ENCODE measurements at places on chromosomes 7 and 10. TPM values are rescaled to one million over a fixed set of nuclear protein-coding genes. Genes with fewer than 3 reads are reported as not detected.

GRCh38 chr7:55569797-55570196, 2.5 kb downstream of the VOPP1 start:
- no peak for DNase-seq
- H3K27ac ChIP-seq = no peak overlapping the region
- H3K27me3 ChIP-seq = no peaks in the 10 kb centered on the region
- H3K4me3 ChIP-seq = no peak overlapping the region

GRCh38 chr10:78537018-78537417, 503.4 kb downstream of the RPS24 start:
- H3K36me3 ChIP-seq = no peaks in the 10 kb centered on the region
- no peak overlapping the region for H3K27ac ChIP-seq
- H3K4me3 ChIP-seq = no peak overlapping the region
- no peaks in the 10 kb centered on the region for H3K27me3 ChIP-seq
- peaks cover 70% of the 10 kb centered on the region for H3K4me1 ChIP-seq
- no peak for DNase-seq

DNA sequence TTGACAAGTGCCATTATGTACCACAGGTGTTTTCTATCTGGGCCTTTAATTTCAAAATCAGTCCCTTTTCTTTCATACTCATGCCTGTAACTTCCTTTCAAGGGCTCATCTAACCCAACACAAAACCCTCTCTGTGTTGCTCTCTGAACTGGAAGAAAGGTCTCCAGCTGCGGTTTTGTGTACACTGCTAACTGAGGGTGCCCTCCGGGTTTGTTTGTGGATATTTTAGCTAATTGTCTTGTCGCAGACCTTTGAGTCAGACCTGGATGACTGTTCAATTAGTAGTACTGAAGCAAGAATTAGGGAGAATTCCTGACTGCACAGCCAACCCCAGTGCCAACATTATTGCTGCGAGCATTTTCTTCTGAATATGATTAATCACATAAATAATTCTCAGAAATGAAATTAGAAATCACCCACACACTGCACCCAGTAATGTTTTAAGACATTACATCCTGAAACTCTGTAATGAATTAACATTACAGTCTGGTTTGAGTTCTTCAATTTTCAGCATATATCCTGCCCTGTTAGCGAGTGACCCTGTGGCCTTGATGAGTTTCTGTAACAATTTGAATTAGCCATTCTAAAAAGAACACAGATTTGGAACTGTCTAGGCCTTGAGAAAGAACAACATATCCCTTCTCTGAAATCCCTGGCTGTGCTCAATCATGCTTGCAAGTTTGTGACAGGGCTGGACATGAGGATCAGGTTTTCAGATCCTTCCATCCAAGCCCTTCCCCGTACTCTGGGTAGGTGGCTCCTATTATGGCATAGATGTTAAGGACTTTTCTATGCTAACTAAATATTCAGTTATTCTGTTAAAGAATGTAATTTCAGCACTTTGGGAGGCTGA, 460.1 kb downstream of the PLXDC2 start:
- no peaks in the 10 kb centered on the region for H3K36me3 ChIP-seq
- no peak overlapping the region for H3K4me3 ChIP-seq
- H3K27me3 ChIP-seq = no peaks in the 10 kb centered on the region
- H3K4me1 ChIP-seq = peaks cover 27% of the 10 kb centered on the region
- DNase-seq = peak; percentile 65

DNA sequence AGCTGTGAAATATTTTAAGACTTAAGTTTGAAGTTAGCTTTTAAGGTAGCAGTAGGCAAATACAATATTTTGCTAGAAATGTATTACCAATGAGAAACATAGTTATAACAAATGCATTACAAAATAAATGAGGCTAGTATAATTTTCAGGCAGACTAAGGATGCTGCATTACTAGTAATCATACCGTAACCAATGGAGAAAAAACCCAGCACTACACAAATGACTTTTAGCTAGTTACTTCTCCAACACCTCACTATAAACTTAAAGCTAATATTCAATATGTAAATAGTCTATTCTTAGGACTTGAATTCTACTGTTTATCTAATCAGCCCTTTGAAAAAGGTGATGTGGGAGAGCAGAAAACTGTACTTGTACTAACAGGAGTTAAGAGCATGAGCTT, 285.3 kb upstream of the KLF14 start:
- peaks cover 18% of the 10 kb centered on the region for H3K4me1 ChIP-seq
- peaks cover 9% of the 10 kb centered on the region for H3K36me3 ChIP-seq
- no peaks in the 10 kb centered on the region for H3K27me3 ChIP-seq
- no peak for DNase-seq
- no peak overlapping the region for H3K27ac ChIP-seq

GRCh38 chr7:142833174-142834048, 21.5 kb upstream of the EPHB6 start:
- H3K4me1 ChIP-seq = no peaks in the 10 kb centered on the region
- no peak for DNase-seq
- no peaks in the 10 kb centered on the region for H3K27me3 ChIP-seq
- no peak overlapping the region for H3K27ac ChIP-seq
- no peak overlapping the region for H3K4me3 ChIP-seq
- H3K36me3 ChIP-seq = no peaks in the 10 kb centered on the region

DNA sequence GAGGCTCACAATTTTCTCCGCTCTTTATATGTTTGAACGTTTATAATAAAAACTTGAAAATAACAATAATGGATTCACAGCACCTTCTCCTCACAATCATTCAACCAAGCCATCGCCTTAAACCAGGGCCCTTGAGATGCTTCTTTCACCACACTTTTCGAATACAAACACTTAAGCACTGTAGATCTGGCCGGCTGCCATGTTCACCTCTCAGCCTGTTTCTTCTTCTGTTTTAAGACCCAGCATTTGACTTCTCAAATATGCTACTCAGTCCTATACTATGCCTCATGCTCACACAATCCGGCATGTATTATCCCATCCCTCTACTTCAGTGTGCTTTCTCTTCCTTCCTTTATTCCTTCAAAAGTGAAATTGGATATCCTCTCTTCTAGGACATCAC, 280.6 kb downstream of the TFEC start:
- no peaks in the 10 kb centered on the region for H3K36me3 ChIP-seq
- no peaks in the 10 kb centered on the region for H3K4me1 ChIP-seq
- no peaks in the 10 kb centered on the region for H3K27me3 ChIP-seq
- H3K4me3 ChIP-seq = no peak overlapping the region
- no peak for DNase-seq
- H3K27ac ChIP-seq = no peak overlapping the region

- no peak overlapping the region for H3K27ac ChIP-seq
- no peak for DNase-seq
- H3K27me3 ChIP-seq = no peaks in the 10 kb centered on the region
Measured at GRCh38 chr10:62189131-62189530, 79.5 kb downstream of the RTKN2 start.

DNA sequence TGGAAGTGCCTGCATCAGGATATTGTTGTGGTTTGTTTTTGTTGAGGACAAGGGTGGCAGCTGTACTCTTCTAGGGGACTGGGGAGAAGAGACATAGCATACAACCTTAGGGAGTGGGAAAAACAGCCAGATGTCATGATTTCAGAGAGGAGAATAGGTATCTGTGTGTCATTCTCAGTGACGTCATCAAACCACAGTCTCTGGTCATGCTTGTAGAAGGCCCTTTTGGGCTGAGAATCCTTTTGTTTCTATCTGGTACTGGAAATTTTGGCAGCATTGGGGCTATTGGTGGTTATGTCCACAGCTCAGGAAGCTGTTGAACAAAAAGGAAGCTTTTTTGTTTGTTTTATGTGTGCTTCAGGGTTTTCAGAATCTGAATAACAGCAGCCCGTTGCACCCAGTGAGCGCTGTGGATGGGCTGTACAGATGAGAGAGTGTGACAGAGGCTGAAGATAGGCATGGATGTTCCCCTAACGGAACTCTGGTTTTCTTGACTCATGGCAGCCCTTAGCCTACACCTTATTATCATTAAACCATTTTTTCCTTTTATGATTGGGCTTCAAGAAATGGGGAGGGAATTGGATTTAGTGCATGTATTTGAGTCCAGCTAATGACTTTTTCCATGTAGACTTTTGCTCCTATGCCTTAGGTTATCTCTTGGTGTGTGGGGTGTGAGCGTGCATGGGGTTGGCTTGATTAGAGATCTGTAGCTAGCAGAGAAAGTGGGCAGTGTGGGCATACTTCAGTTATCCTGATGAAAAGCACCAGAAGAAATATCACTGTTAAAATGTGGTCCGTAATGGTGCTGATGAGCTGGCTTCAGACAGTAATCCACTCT, 65.7 kb downstream of the SND1 start:
- no peak overlapping the region for H3K4me3 ChIP-seq
- H3K36me3 ChIP-seq = peaks cover 16% of the 10 kb centered on the region
- no peak overlapping the region for H3K27ac ChIP-seq
- no peaks in the 10 kb centered on the region for H3K27me3 ChIP-seq

- H3K36me3 ChIP-seq = no peaks in the 10 kb centered on the region
- no peak for DNase-seq
- H3K27ac ChIP-seq = no peak overlapping the region
- no peaks in the 10 kb centered on the region for H3K4me1 ChIP-seq
- peaks cover 43% of the 10 kb centered on the region for H3K27me3 ChIP-seq
Measured at GRCh38 chr10:69327463-69328379, 49.4 kb downstream of the HK1 start.

- H3K27me3 ChIP-seq = no peaks in the 10 kb centered on the region
- H3K36me3 ChIP-seq = no peaks in the 10 kb centered on the region
- H3K4me3 ChIP-seq = no peak overlapping the region
- no peak overlapping the region for H3K27ac ChIP-seq
Measured at GRCh38 chr7:146528581-146528980, 412.0 kb downstream of the CNTNAP2 start.

VSTM4 gene
- total RNA-seq = not detected

GRID2IP gene
- not detected for total RNA-seq

KRIT1 gene
- 31.2 TPM for total RNA-seq

UNCX gene
- not detected for total RNA-seq

All from HepG2 (cell line).